ENCODE measurements at places on chromosomes 11 and 22.

DNA sequence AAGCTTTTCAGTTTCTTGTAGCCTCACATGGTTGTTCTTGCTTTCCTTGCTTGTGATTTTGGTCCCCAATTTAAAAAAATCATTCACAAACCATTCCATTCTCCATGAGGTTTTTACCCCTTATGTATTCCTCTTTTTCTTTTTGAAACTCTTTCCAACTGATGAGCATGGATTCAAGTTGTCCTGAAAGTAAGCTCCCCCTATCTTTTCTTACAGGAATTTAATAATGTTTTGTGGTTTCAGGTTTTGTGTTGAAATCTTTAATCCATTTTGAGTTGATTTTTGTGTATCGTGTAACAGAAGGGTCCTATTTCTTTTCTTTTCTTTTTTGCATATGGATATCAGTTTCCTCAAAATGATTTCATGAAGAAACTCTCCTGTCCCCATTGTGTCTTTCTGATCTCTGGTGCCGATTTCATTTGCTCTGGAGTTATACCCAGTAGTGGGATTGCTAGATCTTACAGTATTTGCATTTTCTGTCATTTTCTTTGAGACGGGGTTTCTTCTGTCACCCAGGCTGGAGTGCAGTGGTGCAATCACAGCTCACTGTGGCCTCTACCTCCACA lies 58.5 kb downstream of the LRRC74B start:
- DNase-seq, result no peak

- no peak for DNase-seq
Observed at GRCh38 chr11:133070021-133070713, 462.1 kb downstream of the OPCML start.

DNA sequence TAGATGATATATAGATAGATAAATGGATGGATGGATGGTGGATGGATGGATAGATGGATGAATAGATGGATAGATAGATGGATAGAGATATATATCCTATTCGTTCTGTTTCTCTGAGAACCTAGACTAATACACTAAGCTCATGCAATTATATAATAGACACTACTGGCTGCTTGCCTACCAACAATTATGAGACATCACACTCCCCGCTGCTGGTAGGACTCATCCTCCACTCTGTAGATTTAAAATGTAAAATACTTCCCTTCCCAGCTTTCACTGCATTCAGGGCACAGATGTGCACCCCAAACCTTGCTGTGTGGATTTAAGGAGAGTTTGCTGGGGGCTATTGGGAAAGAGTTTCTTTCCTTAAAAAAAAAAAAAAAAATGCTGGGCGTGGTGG lies 28.3 kb upstream of the RCN1 start:
- no peak for DNase-seq

DNA sequence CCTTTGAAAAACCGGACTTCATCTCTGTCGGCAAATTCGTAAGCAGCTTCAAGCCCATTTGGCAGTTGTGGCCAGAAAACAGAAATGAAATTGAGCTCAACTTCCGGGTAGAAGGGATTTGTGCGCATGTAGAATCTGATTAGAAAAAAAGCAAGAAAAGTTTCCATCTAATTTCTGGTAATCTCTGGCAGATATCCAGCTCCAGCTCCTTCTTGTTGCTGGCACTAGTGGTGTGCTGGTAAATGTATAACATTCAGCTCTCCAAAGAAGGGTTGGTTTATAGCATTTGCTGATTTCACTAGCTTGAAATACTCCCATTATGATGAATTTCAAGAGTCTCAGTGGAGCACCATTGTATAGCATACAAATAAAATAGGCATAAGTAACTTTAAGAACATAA lies 5.4 kb downstream of the MMP1 start:
- no peak for DNase-seq

- no peak for DNase-seq
Observed at GRCh38 chr11:13303668-13304649, 26.4 kb downstream of the BMAL1 start.

DNA sequence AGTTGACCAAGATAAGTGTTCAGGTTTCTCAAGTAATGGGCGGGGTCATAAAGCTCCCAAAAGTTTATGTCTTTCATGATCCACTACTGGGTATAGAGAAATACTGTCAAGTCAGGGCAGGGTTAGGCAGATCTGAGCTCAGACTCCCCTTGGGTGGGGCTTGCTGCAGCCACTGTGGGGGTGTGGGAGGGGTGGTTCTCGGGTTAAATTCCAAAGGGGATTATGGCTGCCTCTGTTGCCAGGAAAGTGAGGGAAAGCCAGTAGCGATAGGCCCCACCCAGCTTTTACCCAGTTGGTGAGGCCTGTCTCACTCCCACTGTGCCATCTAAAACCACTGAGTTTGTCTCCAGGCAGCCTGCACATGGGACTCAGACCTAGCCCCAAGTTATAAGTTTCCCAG lies 37.8 kb downstream of the DLG2 start:
- no peak for DNase-seq
